ENCODE measurements at places on chromosomes 4 and X.
A peak's percentile ranks its signal among the peaks of the same experiment; 100 is the strongest.

GRCh38 chrX:118545510-118545909, 49.9 kb downstream of the DOCK11 start:
- DNase-seq: no peak

DNA sequence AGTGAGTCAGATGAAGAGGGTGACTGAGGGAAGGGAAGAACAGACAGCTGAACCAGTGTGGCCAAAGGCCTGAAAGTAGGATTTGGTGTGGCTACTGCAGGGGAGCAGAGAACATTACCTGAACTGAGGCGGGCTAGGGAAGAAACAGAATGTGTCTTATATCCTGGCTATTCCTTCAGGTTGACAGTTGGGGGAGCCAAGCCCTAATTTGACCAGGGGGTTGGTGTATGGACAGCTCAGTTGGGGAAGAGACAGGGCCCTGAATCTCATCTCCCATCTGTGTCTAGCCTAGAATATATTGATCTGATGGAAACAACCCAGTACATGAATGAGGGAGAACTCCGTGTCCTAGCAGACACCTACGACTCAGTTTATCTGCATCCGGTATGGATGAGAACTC, 4.2 kb downstream of the HDAC6 start:
- no peak for DNase-seq

DNA sequence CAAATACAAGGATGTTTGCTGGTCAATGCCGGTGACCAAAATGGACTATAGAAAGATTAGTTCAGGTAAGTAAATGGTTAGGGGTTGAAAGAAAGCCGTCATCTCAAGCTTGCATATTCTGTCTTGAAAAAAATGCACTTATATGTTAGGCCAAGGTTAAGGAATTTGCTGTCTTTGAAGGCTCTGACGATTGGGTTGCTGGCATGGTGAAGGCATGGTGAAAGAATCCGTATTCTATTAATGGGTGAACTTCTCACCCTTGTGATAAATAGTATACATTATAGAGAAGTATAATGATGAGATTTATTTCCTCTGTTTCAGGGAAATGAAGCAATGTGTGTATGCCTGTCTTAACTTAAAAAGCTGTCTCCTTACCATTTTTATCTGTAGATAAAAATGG, 132.6 kb downstream of the ADGRL3 start:
- no peak for DNase-seq

- DNase-seq: no peak
These were observed 26.9 kb downstream of the ARFIP1 start for GRCh38 chr4:152806501-152807125.

GRCh38 chrX:46072791-46073190, 472.4 kb downstream of the ZNF674 start:
- DNase-seq: no peak

DNA sequence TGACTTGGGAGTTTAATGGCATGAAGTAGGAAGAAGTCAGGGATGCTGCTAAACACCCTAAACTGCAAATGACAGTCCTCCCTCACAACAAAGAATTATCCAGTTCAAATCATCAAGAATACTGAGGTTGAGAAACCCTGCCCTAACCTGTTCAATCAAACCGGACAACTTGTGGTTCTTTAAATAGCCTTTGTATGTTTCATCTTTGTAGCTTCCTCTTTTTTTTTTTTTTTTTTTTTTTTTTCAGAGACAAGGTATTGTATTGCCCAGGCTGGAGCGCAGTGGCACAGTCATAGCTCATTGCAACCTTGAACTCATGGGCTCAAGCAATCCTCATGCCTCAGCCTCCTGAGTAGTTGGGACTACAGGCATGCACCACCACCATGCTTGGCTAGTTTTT, 52.5 kb upstream of the TTC29 start:
- DNase-seq: no peak

- DNase-seq: no peak
These were observed 149.9 kb upstream of the IL15 start for GRCh38 chr4:141486375-141486997.

GRCh38 chr4:88758264-88758663, 60.6 kb upstream of the NAP1L5 start:
- no peak for DNase-seq

- peak; percentile 35 for DNase-seq
These were observed 605 bp upstream of the FAT1 start for GRCh38 chr4:186724058-186724863.

GRCh38 chr4:117596917-117597480, 437.3 kb upstream of the NDST3 start:
- DNase-seq: no peak

DNA sequence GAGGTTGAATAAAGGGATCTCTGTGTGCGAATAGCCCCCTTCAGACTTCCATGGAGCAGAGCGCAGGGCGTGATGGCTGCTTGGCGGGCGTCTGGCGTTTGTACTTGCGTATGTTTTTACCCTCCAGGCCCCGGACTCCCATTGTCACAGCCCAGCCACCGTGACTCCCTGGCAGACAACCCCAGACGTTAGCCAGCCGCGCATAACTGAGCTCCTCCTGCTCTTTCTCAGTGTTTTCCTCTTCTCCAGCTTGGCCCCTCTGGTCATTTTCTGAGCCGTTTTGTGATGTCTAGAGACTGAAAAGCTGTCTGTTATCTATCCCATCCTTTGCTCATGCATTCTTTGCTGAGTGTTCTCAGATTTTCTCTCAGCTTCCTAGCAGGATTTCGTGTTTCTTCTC, 54.3 kb downstream of the IGFBP7 start:
- no peak for DNase-seq

GRCh38 chr4:87855559-87855958, 22.8 kb downstream of the MEPE start:
- no peak for DNase-seq

- no peak for DNase-seq
These were observed 78.2 kb downstream of the ATG4A start for GRCh38 chrX:108169768-108170167.

DNA sequence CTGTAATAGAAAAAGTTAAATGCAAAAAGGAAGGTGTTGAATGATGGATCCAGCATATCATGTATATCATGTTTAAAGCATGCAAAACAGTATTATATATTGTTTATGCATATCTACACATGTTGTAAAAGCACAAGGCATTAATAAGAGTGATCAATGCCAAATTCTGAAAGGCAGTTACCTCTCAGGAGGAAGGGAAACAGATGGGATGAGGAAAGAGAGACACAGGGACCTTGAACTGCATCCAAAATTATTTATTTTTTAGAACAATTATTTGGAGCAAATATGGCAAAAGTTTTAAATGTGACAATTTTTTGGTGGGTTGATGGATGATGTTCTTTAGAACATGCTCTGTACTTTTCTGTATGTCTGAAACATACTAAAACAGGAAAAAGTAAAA, 193.4 kb downstream of the CLCN4 start:
- DNase-seq: no peak

DNA sequence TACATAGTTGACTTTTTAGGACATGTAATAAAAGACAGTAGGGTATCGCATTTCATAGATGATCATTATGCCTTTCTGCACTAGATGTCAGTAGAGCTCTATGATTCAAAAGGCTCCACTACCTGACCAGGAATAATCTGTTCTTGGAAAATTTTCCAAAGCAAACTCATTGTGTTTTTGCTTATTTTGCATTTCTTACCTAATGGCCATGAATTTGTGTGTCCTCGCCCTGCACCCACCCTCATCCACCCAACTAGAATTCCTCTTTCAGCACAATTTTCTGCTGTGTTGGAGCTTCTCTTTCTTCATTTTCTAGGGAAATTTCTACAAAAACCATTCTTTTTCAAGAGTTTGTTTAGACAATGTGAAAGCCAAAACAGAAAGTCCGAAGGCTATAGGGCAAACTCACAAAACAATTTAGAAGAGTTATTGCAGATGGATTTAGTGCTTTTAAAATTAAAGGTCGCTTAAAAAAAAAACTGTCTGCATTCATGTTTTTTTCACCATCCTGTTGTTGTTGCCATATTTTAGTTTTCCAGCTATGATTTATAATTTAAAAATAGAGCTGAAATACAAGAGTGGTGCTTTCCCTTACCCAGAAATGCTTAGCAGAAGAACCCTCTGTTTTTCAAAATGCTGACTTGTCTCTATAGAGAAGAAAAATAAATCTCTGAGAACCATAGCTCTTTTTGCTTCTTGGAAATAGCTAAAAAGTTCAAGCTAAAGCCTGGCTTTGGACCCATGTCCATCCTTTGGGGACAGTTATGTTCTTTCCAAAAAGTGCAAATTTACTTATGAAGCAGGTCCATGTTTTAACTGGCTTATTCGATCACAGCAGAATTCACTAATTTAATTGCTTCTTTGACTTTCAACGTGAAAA, 183.7 kb downstream of the SPATA18 start:
- peak; percentile 26 for DNase-seq

DNA sequence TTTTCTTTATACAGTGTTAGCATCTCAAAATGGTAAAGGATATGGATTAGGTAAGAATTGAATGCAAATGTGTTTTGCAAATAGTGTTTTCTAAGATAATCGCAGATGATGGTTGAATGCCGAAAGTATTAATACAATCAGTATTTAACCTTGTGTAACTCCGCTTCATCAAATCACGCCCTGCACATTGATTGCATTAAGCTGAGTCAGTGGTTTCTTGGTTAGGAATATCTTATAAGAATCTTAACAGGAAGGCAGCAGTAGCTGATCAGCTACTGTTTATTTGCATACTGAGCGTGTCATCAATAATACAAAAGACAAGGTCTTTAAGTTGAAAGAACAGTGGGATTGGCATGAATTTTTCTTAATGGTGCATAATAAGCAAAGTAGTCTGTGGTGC, 545.4 kb downstream of the RPA4 start:
- no peak for DNase-seq

- DNase-seq: no peak
These were observed 62.9 kb upstream of the NDST3 start for GRCh38 chr4:117971403-117971802.

- DNase-seq: no peak
These were observed 1170.8 kb upstream of the PCDH7 start for GRCh38 chr4:29549342-29549741.

- peak; percentile 43 for DNase-seq
These were observed at the start of gene KLHL2 for GRCh38 chr4:165207431-165208220. Gene KLHL2 (plus strand): TSS chr4:165207561. CDS start chr4:165207877, 316 bp downstream.

DNA sequence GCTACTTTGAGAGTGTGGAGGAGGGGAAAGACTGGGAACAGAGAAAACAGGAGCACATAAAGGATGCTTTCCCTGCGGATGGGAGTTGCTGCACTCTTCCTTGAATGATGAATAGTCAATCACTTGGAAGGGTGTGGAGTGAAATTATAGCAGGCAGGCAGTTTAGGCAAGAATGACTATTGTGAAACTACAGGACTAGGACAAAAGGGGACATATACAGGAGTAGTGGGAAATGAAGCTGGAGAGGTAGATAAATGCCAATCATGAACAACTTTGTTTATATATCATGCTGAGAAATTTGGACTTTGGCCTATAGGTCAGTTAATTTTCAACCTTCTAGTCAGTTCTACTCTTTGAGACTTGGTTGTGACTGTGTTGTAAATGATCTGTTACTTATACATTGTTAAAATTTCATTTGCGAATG, 76.9 kb downstream of the PAQR3 start:
- no peak for DNase-seq

GRCh38 chr4:122548452-122548851, 72.4 kb downstream of the IL21 start:
- DNase-seq: no peak

- DNase-seq: no peak
These were observed 189.9 kb downstream of the NWD2 start for GRCh38 chr4:37434469-37434868.

DNA sequence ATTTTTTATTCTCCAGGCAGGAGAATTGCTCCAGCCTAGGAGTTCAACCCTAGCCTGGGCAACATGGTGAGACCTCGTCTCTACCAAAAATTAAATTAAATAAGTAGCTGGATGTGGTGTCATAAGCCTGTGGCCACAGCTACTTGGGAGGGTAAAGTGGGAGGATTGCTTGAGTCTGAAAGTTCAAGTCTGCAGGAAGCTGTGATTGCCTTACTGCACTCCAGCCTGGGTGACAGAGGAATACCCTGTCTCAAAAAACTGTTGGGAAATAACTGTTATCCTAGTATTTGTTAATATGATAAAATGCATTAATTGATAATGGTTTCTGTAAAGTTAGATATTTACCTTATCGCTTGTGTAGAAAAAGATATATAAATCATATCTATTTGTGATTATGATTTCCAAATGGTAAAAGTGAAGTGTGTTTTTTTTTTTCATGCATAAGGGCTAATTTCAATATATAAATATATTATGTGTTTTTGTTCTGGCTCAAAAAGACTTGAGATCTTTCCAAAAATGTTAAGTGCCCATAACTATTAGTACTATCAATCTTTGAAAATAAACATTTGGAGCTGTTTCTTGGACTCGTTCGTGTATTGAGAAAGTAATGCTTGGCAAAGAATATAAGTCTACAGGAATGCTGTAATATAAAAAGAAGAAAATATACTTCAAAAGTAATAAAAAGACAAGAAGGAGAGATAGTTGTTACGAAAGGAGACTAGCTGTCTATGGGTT, 396.6 kb downstream of the ADGRL3 start:
- DNase-seq: no peak

DNA sequence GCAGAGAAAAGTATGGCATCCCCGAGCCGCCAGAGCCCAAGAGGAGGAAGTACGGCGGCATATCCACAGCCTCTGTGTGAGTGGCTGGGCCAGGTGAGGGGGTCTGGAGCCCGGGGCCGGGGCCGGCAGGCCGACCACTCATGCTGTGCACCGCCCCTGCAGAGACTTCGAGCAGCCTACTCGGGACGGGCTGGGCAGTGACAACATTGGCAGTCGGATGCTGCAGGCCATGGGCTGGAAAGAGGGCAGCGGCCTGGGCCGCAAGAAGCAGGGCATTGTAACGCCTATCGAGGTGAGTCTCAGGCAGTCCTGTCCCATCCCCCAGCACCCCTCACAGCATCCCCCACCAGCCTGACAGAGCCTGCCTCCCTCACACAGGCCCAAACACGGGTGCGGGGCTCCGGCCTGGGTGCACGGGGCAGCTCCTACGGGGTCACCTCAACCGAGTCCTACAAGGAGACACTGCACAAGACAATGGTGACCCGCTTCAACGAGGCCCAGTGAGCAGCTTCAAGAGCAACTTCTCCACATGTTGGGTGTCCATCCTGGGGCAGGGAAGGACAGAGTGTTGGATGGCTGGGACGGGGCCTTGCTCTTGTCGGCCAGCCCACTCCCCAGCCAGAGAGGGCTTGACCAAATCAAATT, 7.4 kb upstream of the UBA1 start:
- DNase-seq: no peak

DNA sequence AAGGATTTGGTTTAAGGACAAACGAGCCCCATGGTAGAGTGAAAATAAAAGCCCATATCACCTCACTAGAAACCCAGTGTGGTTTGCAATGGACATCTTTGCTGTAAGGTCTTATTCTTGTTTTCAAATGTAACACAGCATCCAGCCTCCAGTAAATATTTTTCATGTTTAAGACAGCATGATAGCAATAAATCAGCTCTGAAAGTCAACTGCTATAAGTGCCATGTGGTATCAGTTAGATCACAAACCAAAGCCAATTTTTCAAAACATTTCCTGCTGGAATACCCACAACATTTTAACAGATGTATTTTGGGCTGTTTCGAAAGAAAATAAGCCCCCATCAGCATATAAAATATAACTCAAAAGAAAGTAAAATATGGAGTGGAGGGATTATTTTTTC, 24.0 kb upstream of the SCML1 start:
- DNase-seq: no peak

GRCh38 chr4:147368948-147369347, 111.9 kb upstream of the EDNRA start:
- no peak for DNase-seq

GRCh38 chrX:43718081-43718480, 62.0 kb downstream of the MAOA start:
- DNase-seq: no peak

- peak; percentile 29 for DNase-seq
These were observed 19.2 kb upstream of the WFS1 start for GRCh38 chr4:6250235-6250983.
